ENCODE measurements at places on chromosomes 2 and 18.
A peak's percentile ranks its signal among the peaks of the same experiment; 100 is the strongest.

DNA sequence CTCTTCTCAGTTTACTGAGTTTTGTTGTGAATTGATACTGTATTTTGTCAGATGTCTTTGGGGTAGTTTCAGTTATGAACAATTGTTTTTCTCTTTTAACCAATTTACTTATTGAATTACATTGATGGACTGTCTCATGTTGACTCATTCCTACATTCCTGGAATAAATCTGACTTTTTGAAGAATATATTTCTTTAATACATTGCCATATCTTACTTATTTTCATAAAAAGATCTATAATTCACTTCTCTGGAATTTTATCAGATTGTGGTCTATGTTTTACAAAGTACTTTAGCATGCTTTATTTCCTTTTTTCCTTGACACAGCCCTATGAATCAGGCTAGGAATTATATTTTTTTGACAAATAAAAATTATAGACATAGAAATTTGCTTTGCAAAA is 268.3 kb downstream of the PLCL1 start:
- H3K4me3 ChIP-seq = no peak overlapping the region
- peak overlapping the region; percentile 10 for H3K27ac ChIP-seq
- DNase-seq = no peak
- no peaks in the 10 kb centered on the region for H3K36me3 ChIP-seq
- peaks cover 4% of the 10 kb centered on the region for H3K27me3 ChIP-seq

- no peaks in the 10 kb centered on the region for H3K27me3 ChIP-seq
- H3K27ac ChIP-seq = no peak overlapping the region
Measured at GRCh38 chr2:27873091-27873490, 17.1 kb downstream of the RBKS start.

- peak overlapping the region; percentile 73 for H3K27ac ChIP-seq
- H3K36me3 ChIP-seq = no peaks in the 10 kb centered on the region
- DNase-seq = no peak
- peaks cover 13% of the 10 kb centered on the region for H3K4me1 ChIP-seq
Measured at GRCh38 chr2:100818606-100819369, 1.2 kb upstream of the NPAS2 start.

- no peaks in the 10 kb centered on the region for H3K27me3 ChIP-seq
- peaks cover 47% of the 10 kb centered on the region for H3K4me1 ChIP-seq
- H3K4me3 ChIP-seq = no peak overlapping the region
- no peaks in the 10 kb centered on the region for H3K36me3 ChIP-seq
- H3K27ac ChIP-seq = peak overlapping the region; percentile 87
- DNase-seq = no peak
Measured at GRCh38 chr2:182048088-182048487, 62.4 kb downstream of the PPP1R1C start.

- H3K27ac ChIP-seq = no peak overlapping the region
- H3K4me3 ChIP-seq = no peak overlapping the region
Measured at GRCh38 chr2:128054104-128054885, 26.4 kb upstream of the SAP130 start.

DNA sequence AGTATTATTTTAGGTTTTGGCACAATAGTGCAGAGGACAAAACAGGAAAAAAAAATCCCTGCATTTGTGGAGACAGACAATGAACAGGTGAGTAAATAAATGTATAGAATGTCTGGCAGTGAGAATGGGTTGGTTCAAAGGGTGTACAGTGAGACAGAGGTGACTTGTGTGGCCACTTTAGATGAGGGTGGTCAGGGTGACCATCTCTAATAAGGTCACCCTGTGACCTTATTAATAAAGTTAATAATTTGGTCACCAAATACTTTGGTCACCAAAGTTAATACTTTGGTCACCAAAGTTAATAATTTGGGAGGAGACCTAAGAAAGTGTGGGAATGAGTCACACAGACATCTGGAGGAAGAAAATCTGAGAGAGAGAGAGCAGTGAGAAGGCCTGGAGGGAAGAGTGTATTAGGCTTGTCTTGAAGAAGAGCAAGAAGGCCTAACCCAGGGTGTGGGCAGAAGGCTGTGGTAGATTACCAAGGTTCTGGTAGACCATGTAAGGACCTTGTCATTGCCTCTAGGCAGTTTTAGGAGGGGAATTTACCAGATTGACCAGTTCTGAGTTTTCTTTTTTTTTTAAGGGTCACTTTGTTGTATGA is 1368.4 kb upstream of the CELF4 start:
- no peak for DNase-seq
- no peaks in the 10 kb centered on the region for H3K36me3 ChIP-seq
- H3K27ac ChIP-seq = no peak overlapping the region
- no peaks in the 10 kb centered on the region for H3K27me3 ChIP-seq

DNA sequence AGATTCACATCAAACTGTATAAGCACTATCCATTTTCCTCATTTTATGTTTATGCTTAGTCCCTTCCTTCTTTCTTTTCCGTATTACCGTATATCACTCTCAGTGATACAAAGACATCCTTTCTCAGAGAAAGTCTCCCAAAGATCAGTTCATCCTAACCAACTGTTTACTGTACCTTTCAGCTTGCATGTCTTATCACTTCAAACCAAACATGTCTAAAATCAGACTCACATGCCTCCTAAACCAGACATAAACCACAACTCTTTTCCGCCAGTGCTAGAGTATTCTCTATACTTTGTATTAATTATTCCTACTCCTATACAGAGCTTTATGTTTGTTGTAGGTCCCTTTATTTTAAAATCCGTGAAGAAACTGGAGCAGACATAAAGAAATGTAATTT is 41.5 kb downstream of the KCMF1 start:
- H3K27me3 ChIP-seq = no peaks in the 10 kb centered on the region
- no peak for DNase-seq
- H3K4me3 ChIP-seq = no peak overlapping the region
- peak overlapping the region; percentile 68 for H3K27ac ChIP-seq
- peaks cover 28% of the 10 kb centered on the region for H3K4me1 ChIP-seq

DNA sequence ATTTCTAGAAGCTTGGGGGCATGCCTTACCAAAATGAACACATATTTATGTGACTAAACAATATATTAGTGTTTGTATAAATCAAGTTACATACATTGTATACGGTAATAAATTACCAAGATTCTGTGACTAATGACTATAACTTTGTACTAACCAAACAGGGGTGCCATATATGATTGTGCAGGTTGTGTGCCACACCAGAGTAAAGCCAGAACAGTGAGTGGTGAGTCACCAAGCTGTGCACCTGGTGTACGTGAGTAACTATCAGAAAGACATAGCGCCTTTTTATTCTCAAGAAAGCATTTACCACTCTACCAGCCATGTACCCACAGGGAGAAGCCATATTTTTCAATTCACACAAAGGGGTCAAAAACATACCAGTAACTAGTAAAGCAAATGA is 453.2 kb upstream of the PIK3C3 start:
- no peaks in the 10 kb centered on the region for H3K4me1 ChIP-seq
- no peak overlapping the region for H3K27ac ChIP-seq
- H3K27me3 ChIP-seq = no peaks in the 10 kb centered on the region
- no peak overlapping the region for H3K4me3 ChIP-seq
- no peaks in the 10 kb centered on the region for H3K36me3 ChIP-seq

- DNase-seq = no peak
Measured at GRCh38 chr2:123597988-123598387, 427.1 kb upstream of the CNTNAP5 start.

GRCh38 chr2:239363946-239364637 is 36.7 kb downstream of the HDAC4 start:
- H3K36me3 ChIP-seq = no peaks in the 10 kb centered on the region
- DNase-seq = no peak
- no peak overlapping the region for H3K4me3 ChIP-seq
- H3K4me1 ChIP-seq = peaks cover 29% of the 10 kb centered on the region

DNA sequence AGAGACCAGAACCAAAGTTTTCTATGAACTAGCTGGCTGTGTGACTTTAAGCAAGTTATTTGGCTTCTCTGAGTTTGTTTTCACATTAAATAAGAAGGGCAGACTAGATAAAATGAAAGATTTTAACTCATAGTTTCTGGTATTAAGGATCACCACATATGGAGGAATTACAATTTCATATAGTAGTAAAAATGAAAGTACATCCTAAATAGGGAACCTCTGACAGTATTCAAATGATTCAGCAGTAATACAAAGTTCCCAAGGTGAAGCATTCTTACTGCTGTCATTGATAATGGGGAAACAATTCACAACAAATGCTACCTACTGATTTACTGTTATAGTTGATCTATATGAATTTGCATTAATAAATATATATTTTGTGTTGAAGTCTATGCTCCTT is 170.3 kb upstream of the VRK2 start:
- no peak overlapping the region for H3K27ac ChIP-seq
- no peak overlapping the region for H3K4me3 ChIP-seq
- H3K36me3 ChIP-seq = no peaks in the 10 kb centered on the region
- H3K4me1 ChIP-seq = peaks cover 22% of the 10 kb centered on the region
- no peak for DNase-seq

GRCh38 chr2:100339823-100340222 is 17.5 kb upstream of the LONRF2 start:
- H3K36me3 ChIP-seq = no peaks in the 10 kb centered on the region
- no peak for DNase-seq
- no peak overlapping the region for H3K4me3 ChIP-seq
- no peak overlapping the region for H3K27ac ChIP-seq
- no peaks in the 10 kb centered on the region for H3K4me1 ChIP-seq
- peaks cover 9% of the 10 kb centered on the region for H3K27me3 ChIP-seq

DNA sequence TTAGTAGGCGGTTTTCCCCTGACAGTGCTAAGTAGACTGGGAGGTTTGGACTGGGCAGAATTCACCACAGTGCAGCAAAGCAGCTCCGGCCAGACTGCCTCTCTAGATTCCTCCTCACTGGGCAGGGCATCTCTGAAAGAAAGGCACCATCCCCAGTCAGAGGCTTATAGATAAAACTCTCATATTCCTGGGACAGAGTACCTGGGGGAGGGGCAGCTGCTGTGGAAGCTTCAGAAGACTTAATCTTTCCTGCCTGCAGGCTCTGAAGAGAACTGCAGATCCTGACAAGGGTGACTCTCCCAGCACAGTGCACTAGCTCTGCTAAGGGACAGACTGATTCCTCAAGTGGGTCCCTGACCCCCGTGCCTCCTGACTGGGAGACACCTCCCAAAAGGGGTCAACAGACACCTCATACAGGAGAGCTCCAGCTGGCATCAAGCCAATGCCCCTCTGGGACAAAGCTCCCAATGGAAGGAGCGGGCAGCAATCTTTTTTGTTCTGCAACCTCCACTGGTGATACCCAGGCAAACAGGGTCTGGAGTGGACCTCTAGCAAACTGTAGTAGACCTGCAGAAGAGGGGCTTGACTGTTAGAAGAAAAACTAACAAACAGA is 266.8 kb upstream of the CRIM1 start:
- no peaks in the 10 kb centered on the region for H3K4me1 ChIP-seq
- H3K4me3 ChIP-seq = no peak overlapping the region
- peaks cover 4% of the 10 kb centered on the region for H3K27me3 ChIP-seq
- no peak overlapping the region for H3K27ac ChIP-seq
- no peak for DNase-seq
- no peaks in the 10 kb centered on the region for H3K36me3 ChIP-seq

GRCh38 chr2:71078624-71079023 is 10.2 kb downstream of the NAGK start:
- no peak for DNase-seq
- H3K27me3 ChIP-seq = no peaks in the 10 kb centered on the region
- no peaks in the 10 kb centered on the region for H3K4me1 ChIP-seq
- H3K36me3 ChIP-seq = peaks cover 19% of the 10 kb centered on the region

DNA sequence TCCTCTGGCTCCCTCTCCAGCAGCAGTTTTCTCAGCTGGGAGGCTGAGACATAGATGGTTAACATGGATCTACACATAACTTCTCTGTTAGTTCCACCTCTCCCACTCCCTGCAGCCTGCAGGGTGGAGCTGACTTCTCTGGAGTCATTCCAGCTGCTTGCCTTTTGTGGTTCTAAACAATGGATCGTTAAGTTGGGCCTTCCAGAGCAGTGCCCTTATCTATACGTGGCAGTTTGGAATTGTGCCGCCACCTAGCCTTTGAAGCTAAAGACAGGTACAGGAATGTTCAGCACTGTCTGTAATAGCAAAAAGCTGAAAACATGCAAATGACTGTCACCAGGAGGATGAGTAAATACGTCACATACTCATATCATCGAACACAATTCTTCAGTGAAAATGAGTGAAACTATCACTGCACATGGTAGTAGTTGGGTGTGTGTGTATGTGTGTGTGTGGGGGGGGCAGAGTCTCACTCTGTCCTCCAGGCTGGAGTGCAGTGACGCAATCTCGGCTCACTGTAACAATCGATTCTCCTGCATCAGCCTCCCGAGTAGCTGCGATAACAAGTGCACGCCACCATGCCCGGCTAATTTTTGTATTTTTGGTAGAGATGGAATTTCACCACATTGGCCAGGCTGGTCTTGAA is 50.3 kb downstream of the SH2D6 start:
- no peaks in the 10 kb centered on the region for H3K27me3 ChIP-seq
- no peaks in the 10 kb centered on the region for H3K36me3 ChIP-seq
- DNase-seq = no peak
- H3K27ac ChIP-seq = peak overlapping the region; percentile 41

GRCh38 chr18:54033052-54033451 is 191.4 kb downstream of the MBD2 start:
- no peaks in the 10 kb centered on the region for H3K27me3 ChIP-seq
- no peak for DNase-seq
- no peaks in the 10 kb centered on the region for H3K4me1 ChIP-seq
- H3K4me3 ChIP-seq = no peak overlapping the region
- no peak overlapping the region for H3K27ac ChIP-seq

DNA sequence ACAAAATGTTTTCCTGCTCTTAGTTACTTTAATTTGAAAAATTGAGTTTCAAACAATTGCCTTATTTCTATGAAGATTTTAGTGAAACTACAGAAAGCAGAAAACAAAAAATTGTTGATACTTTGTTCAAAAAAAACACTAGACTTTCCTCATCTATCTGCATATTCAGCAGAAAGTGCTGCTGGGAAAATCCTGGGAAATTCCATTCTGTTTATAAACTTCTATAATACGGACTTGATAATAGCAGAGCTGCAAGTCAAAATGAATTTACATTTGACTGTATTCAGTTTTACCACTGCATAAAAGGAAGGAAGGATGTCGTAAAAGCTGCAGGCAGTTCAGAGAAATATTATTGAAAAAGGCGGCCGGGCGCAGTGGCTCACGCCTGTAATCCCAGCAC is 24.9 kb upstream of the ERICH2 start:
- DNase-seq = no peak
- peaks cover 2% of the 10 kb centered on the region for H3K27me3 ChIP-seq
- no peaks in the 10 kb centered on the region for H3K4me1 ChIP-seq
- no peak overlapping the region for H3K4me3 ChIP-seq

DNA sequence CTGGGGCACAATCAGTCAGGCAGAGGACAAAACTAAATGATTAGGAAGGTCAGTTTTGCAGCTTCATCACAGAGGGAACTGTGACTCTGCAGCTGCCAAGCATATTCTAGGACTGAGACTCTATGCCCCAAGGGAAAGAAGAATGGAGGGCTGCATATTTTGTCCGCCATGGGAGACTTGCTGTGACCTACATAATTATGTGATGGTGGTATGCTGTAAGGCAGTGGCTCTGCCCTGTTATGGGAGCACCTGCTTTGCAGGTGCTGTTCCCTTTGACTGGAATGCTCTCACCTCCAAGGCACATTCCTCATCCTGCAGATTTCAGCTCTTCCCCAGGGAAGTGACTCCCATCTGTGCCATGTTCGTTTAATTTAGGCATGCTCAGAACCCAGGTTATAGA is 261.9 kb upstream of the EPHA4 start:
- no peaks in the 10 kb centered on the region for H3K27me3 ChIP-seq
- H3K4me3 ChIP-seq = no peak overlapping the region
- peaks cover 15% of the 10 kb centered on the region for H3K4me1 ChIP-seq
- DNase-seq = no peak
